Fibroblast of skin of left quadriceps (primary cell): ENCODE measurements at places on chromosomes 1 and 21.

DNA sequence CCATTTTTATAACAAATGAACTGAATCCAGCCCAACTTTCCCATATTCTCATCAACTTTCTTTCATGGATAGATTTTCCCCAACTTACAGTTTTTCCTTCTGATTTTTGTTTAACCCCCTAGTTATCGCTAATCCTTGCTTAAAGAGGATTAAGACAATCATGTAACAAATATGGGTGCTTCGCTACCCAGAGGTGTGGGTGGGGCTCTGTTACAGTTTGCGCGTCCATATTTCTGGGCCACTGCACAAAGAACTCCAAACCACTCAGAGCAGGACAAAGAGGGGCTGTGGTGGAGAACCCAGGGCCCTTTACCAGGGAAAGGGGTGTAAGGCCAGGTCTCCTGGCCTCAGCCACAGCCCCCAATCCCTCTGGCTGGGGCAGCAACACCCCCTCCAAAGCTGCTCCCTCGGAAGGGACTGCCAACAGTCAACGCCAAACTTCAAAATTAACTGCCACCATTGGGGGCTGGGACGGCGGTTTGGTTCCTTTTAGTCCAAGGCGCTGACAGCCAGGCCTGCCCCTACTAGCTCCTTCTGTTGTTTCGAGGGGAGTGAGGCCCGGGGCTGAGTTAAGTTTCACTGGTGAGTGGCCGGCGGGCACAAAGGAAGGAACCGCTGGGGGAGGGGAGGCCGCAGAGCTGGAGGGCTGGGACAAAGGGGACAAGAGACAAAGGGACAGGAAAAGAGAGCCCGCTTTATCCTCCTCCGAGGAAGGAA is 27.9 kb downstream of the SSBP3 start:
- DNase-seq, result no peak

DNA sequence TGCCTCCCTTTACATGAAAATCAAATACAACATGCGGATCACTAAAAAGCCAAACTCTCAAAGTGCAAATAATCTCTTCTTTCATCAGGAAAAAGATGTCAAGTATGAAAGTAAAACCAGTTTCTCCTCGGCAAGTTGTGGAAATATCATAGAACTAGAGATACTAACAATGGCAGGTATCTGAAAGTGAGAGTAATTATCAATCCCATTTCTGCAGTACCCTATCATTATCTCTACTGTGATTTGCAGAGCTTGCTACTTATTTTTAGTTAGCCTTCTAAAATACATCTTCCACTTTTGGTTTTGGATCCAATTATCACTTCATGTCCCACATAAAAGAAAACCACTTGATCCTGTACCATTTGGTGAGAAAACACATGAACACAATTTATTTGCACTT is 3.0 kb downstream of the TP53BP2 start:
- DNase-seq, result no peak

DNA sequence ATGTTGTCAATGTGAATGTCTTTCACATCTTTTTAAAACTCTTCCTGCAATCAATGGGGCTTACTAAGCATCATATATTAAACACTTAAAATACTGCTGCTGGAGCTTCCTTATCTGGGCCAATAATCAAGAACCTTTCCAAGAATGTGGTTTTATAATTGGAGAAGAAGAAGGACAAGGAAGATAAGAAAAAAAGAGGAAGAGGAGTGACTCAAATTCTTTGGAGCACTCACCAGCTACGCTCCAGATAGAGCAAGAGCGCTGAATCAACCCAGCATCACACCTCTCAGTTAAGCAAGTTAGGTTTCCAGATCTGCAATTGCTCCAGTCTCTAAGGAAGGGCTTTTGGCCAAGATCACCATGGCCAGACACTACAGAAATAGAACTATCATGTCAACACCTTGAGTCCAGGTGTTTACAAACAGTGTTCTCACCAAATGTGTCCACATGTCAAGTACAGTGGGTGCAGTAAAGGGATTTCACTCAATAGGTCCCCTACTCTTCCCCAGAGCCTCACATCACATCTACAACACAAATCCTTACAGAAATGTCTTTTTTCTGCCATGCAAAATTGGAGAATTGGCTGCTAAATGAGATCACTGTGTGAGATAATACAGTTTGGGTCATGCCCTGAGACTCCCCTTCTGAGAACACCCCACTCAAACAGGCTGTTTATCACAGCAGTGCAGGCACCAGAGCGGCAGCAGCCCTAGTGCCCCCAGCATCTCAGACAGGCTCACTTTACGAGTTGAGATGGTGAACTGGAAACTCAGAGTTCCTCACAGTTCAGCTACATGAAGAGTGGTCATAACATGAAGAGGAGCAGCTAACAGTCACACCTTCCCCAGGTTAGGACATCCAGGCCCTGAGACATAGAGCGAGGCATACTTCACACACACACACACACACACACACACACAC is 1.7 kb upstream of the SPRR2B start:
- DNase-seq, result no peak

- no peak for DNase-seq
Measured at GRCh38 chr1:187477103-187477502, 648.4 kb downstream of the PLA2G4A start.

DNA sequence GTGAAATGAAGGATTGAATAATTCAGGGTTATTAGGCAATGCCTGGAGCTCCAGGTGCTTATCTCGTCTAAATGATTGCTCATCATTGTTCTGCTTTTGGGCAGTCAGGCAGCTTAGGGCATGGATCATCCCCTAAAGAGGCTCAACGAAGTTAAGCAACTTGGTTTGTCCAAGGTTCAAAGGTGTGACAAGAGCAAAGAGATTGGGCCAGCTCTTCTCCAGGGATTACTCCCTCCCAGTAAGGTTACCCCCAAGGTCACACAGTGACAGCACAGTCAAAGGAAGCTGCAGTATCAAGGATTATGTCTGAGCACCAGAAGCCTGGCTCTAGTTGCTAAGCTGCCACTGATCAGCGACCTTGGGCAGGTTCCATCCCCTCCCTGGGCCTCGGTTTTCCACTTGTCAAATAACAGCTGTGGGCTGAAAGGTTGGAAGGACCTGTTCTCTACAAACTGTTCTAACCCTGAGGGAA is 6.8 kb downstream of the ETNK2 start:
- DNase-seq, result no peak

DNA sequence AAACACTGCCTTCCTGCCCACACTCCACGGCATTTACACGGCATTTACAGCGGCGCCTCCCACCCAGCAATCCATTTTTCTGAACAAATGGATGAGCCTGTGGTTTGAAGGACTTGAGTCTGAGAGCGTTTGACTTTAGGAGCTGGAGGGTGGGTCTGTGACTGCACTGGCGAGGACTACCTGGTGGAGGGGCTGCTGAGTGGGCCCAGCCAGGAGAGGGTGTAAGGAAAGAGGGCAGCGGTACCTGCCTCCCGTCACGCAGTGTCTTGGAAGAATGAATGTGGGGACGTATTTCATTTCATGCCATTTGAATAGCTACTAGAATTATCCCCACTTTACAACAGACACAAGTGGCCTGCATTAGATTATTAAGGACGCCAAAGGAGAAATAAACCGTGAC is 62.9 kb downstream of the B3GALT5 start:
- no peak for DNase-seq

GRCh38 chr1:30855686-30856259 is 52.8 kb downstream of the SDC3 start:
- DNase-seq, result no peak

GRCh38 chr1:31705080-31705866 is 1.5 kb upstream of the COL16A1 start:
- no peak for DNase-seq
